Pancreas (tissue), 10 donors: ENCODE measurements at places on chromosomes 4 and X.

DNA sequence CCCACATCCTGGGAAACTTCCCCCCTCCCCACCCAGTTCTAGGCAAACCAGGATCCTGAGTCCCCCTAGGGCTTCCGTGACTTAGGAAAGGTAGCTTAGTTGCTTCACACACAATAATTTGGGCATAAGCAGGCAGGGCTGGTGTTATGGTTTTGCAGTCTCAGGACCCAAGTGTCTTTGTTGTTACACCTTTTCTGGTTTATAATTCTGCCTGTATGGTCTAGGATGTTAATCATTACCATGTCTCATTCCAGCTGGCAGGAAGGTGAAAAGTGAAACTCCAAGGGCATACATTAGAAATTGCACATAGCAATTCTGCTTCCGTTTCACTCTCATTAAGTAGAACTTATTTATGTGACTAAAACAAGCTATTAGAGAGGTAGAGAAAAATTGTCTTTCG, 16.8 kb downstream of the UGT8 start:
- no peak for DNase-seq
- no peaks in the 10 kb centered on the region for H3K36me3 ChIP-seq
- H3K4me3 ChIP-seq, result peak overlapping the region; percentile 42
- H3K27me3 ChIP-seq, result no peaks in the 10 kb centered on the region

- no peak overlapping the region for H3K4me3 ChIP-seq
- H3K4me1 ChIP-seq, result no peaks in the 10 kb centered on the region
- H3K27me3 ChIP-seq, result no peaks in the 10 kb centered on the region
- DNase-seq, result no peak
These were observed 25.8 kb upstream of the PBDC1 start for GRCh38 chrX:76147106-76147505.

- no peak overlapping the region for H3K27ac ChIP-seq
- no peaks in the 10 kb centered on the region for H3K4me1 ChIP-seq
- no peaks in the 10 kb centered on the region for H3K36me3 ChIP-seq
- H3K4me3 ChIP-seq, result no peak overlapping the region
- DNase-seq, result no peak
- H3K27me3 ChIP-seq, result no peaks in the 10 kb centered on the region
These were observed 7.1 kb upstream of the NEIL3 start for GRCh38 chr4:177302371-177303100.

- no peaks in the 10 kb centered on the region for H3K27me3 ChIP-seq
- H3K4me1 ChIP-seq, result no peaks in the 10 kb centered on the region
- DNase-seq, result no peak
- no peak overlapping the region for H3K27ac ChIP-seq
- H3K4me3 ChIP-seq, result no peak overlapping the region
- H3K36me3 ChIP-seq, result no peaks in the 10 kb centered on the region
These were observed 101.3 kb downstream of the PALLD start for GRCh38 chr4:168598191-168598590.

- H3K36me3 ChIP-seq, result no peaks in the 10 kb centered on the region
- no peak for DNase-seq
- H3K27me3 ChIP-seq, result no peaks in the 10 kb centered on the region
- no peak overlapping the region for H3K27ac ChIP-seq
These were observed 615.4 kb upstream of the GALNT7 start for GRCh38 chr4:172553216-172553615.

DNA sequence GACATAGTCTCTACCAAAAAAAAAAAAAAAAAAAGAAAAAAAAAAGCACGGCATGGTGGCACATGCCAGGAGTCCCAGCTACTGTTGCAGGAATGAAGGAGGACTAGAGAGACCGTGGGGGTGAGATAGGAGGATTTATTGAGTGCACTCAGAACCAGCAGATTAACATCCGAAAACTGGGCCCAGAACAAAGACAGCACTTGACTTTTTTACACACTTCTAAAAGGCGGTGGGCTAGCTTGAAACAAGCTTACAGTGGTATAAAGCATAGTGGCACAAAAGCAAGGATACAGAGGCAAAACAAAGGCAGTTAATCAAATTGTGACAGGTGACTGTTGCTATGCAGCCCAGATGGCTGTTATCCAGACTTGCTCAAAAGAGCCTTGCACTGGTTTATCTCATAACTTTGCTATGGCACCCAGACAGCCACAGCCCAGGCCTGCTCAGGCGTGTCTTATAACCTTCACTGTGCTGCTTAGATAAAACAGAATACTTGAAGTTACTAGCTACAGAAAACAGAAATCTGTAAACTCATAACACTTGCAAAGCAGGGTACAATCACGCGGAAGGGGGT, 9.9 kb upstream of the PI4K2B start:
- H3K4me1 ChIP-seq, result no peaks in the 10 kb centered on the region
- H3K36me3 ChIP-seq, result no peaks in the 10 kb centered on the region
- H3K4me3 ChIP-seq, result no peak overlapping the region
- H3K27me3 ChIP-seq, result no peaks in the 10 kb centered on the region

- H3K36me3 ChIP-seq, result no peaks in the 10 kb centered on the region
- H3K4me1 ChIP-seq, result no peaks in the 10 kb centered on the region
- DNase-seq, result no peak
- no peaks in the 10 kb centered on the region for H3K27me3 ChIP-seq
These were observed 96.2 kb downstream of the MAOB start for GRCh38 chrX:43785930-43786591.
